ENCODE measurements at places on chromosomes 16 and 17. TPM values are rescaled to one million over a fixed set of nuclear protein-coding genes. Genes with fewer than 3 reads are reported as not detected.

The CDH16 gene
- total RNA-seq, result not detected

The SULT1A1 gene
- 51.9 TPM for total RNA-seq

The PDPK1 gene
- 9.4 TPM for total RNA-seq

The TNFRSF17 gene
- not detected for total RNA-seq

The TVP23A gene
- not detected for total RNA-seq

The TNK1 gene
- total RNA-seq, result not detected

The ODAD4 gene
- 1.4 TPM for total RNA-seq

The NACA2 gene
- total RNA-seq, result not detected
